Suppressor macrophage treated with lipopolysaccharide for 1 hour (primary cell): ENCODE measurements at places on chromosomes 7 and 10.
A peak's percentile ranks its signal among the peaks of the same experiment; 100 is the strongest.

- DNase-seq, result no peak
Measured at GRCh38 chr7:42104694-42105093, 132.3 kb downstream of the GLI3 start.

DNA sequence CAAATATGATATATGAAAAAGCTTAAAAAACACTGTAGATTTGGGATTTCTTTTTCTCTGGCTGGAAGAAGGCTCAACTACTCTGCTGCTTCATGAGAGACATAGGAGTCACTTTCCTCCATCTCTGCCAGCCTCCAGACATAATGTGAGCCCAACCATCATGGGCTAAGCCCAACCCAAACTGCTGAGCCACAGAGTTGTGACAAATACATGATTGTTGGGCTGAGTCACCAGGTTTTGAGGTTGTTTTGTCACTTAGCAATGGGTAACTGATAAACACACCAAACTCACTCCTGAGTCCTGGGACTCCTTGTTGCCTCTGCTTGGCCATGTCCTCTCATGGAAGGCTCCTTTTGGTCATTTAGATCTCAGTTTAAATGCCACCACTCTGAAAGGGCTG lies 381.8 kb upstream of the FZD8 start:
- DNase-seq, result no peak

GRCh38 chr10:122504610-122504950 lies 43.2 kb downstream of the HTRA1 start:
- DNase-seq, result no peak

DNA sequence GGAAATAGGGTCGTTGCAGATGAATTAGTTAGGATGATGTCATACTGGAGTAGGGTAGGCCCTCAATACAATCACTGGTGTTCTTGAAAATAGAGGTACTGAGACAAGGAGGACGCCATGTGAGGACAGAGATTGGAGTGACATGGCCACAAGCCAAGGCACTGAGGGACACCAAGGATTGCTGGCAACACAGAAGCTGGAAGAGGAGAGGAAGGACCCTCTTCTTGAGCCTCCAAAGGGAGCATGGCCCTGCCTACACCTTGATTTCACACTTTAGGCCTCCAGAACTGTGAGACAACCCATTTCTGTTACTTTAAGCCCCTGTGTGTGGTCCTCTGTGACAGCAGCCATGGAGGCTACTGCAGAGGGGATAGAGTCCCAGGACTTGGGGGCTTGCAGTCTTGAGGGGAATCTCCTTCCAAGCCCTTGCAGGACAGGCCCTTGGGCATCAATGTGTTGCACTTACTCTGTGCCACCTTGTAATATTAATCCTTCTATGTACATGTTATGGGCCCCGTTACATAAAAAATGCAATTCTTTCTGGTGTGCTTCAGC lies 3.7 kb upstream of the AOC1 start:
- DNase-seq, result no peak

- no peak for DNase-seq
Measured at GRCh38 chr10:84405662-84406061, 77.3 kb downstream of the CCSER2 start.

DNA sequence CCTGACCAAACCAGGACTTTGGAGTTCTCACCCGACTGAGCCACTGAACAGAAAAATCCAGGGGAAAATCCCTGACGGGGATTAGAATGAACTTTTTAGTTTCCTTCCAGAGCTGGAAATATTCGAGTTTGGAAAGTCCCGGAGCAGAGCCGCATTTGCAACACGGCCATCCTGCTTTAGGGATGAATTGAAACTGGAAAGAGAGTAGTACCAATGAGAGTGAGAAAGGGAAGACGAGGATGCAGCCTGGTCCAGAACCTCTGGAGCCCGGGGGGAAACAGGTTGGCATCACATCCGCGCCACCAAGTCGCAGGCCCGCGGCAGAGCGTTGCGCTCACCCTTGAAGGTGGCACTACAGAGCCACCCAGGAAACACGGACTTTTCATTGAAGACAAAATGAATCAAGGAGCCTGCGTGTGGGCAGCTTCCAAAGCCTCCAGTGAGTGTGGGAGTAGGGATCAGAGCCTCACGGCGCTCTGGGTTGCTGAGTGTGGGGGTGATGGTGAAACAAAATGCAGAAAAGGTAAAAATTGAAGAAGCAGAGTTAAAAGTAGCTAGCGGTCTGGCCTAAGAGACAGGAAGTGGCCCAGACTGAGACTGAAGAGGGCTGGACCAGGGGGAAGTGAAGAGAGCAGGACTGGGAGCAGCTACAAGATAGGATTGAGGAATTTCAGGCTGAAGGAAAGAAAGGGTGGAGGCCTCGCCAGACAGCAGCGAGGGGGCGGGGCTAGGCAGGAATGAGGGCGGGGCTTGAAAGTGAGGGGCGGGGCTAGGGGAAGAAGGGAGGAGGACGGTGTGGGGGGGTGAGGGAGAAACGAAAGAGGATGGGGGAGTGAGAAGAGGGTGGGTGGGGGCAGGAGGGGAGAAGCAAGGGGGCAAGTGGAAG lies 1.8 kb downstream of the SMURF1 start:
- DNase-seq, result peak; percentile 69

DNA sequence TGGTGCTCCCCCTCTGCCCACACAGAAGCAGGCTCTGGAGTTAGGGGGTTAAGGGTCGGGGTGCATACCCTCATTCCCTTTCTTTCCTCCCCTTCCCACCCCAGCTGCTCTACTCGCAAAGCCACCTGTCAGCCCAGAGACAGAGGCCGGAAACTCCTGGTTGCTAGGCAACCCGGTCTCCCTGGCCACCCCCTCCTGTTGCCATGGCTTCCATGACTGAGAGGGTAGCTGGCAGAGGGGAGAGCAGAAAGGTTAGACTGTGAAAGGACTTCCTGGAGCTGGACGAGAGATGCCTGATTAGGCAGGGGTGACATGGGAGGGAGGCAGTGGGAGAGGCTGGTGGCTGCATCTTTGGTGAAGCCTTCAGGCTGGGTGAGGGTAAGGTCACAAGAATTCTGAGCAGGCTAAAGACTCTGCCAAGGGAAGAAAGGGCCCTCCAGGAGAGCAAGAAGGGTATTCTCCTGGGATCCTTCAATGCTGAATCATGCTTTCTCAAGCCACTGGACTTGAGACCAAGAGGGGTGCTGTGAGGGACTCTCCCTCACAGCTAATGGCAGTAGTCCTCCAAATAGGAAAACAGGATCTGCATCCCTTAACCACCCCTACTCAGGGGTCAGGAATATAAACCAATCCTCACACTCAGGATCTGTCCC lies 5.4 kb downstream of the PSD start:
- DNase-seq, result no peak

GRCh38 chr7:81007051-81007450 lies 88.2 kb upstream of the SEMA3C start:
- DNase-seq, result no peak

DNA sequence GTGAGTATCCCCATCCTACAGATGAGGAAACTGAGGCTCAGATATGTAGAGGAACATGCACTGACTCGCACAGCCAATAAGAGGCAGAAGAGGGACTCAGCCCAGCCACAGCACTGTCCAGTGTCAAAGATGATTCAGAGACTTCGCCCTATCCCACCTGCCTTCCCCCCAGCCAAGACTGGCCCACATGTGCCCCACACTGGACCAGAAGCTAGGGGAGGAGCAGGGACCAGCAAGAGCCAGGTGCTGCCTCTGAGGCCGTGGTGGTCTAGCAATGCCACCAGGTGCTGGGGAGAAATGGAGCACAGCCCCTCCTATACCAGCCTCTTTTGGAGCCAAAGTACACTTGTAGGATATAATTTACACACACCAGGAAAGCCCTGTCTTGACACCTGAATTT lies 22.3 kb downstream of the GRID1 start:
- no peak for DNase-seq

DNA sequence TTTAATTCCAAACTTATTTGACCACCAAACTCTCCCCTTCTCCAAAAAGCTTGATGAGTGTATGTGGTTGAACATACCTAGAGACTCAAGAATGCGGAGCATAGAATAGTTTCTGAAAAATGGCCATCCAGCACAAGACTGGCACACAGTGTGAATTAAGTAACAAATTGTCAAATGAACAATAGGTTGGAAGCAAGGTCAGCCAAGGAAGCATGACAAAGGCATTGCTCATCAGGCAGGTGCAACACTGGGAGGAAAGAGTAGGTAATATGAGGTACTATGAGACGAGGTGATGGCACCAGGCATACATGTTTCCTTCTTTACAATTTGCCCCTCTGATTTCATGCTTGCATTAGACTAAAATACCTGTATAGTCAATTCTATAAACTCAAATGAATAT lies 73.7 kb downstream of the DKK1 start:
- no peak for DNase-seq

DNA sequence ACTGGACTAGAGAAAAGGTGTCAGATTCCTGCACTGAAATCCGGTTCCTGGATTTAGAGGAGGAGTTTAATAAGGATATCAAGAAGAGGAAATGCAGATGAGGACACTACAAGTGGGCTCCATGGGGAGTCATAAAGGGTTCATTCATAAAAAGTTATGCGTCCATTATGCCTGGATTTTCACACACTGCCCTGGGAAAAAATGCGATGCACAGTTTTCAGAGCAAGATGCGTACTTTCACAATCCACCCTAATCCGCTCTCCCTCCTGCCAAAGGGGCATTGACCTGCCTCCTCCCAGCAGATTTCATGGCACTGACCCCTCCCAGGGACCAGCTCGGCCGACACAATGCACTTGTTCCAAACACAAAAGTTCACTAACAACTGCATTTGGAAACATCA lies 42.2 kb upstream of the OPALIN start:
- no peak for DNase-seq

GRCh38 chr7:101684983-101685330 lies 55.9 kb upstream of the MYL10 start:
- no peak for DNase-seq

- DNase-seq, result no peak
Measured at GRCh38 chr10:86165666-86166065, 200.9 kb downstream of the GRID1 start.

- DNase-seq, result no peak
Measured at GRCh38 chr7:131893631-131894340, 337.4 kb upstream of the PODXL start.

DNA sequence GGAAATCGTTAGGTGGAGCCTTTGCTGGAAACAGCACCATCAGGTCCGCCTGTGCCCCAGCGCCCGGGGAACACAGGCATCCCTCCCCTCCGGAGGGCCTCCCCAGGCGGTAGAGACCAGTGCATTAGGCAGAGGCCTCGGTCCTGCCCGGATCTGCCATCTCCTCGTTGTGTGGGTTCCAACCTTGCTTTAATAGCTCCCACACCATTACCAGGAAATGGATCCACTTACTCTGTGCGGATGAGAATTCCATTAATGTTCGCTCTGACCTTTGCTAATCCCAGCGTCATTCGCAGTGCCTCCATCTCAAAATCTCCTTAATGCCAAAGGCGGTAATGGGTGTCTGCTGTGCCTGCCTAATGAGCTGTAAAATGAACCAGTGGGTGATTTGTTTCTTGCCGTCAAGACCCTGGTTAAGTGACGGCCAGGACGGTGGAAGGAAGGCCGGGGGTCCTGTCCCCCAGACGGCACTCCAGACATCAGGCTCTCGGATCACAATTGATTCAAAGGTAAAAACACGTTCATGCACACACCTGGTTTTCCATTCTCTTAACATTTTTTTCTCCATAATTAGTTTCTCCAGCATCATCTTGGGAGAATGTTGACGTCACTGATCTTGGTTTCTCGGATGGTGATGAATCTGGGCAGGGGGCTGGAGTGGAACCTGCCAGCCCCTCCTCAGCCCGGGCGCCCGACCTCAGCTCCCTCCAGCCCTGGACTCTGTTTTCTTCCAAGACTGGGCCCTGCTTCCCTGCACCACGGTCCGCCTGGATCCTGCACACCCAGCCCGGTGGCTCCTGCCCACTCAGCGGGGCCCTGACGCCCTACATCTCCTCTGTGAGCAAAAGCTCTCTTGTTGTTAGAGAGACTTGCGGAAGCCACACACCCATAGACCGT lies 22.8 kb upstream of the FAM20C start:
- DNase-seq, result no peak

DNA sequence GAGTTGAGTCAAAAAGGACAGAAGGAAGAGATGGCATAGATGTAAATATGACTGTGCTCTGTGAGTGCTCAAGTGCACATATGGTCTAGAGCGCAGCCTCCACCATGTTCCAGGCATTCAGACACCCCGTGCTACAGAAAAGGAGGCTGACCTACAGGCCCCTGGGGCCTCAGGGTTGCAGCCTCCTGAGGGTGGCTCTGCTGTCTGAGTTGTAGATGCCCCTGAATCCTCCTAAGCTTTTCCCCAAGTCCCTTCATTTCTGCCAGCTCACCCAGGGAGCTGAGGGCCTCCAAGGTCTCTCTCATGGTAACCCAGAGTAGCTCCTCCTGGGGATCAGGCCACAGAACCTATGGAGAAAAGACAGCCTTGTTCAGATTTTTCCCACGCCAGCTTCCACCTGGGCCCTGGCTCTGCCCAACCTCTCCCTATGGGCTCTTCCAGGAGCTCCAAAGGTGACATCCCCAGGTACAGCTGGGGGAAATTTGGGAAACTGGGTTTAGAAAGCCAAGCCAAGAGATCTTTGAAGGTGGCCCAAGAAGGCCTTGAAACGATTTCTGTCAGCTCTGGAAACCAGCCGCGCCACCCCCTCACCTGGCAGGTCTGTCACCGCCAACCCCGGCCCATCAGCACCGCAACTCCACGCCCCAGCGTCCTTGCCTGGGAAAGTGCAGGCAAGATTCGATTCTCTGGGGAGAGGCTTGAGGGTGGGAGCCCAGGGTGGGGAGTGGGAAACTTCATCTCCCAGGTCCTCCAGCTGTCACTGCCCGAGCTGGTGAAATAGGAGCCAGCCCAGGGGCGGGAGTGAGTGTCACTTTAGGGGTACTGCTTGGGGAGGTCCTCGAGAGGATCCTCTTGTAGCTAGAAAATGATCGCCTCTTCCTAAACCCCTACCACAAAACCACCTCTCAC lies 2.4 kb downstream of the ZNF467 start:
- no peak for DNase-seq
